GM23338 (cell line): ENCODE measurements at places on chromosomes 3 and 15. TPM values are rescaled to one million over a fixed set of nuclear protein-coding genes. Genes with fewer than 3 reads are reported as not detected.

DNA sequence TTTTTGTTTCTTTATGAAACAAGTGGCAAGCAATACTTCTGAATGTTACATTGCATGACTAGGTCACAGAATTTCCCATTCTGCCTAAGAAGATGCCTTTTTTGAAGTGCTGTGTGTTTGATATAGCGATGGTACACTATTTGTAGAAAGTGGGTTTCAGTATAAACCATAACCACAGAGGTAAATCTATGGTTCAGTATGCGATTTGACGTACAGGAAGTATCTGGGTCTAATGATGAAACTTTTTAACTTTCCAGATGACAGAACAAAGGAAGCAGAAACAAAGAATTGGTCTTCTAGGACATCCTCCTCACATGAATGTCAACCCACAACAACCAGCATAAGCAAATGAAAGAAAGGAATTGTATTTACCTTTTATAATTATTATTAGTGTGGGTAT is 133.4 kb upstream of the BHLHE40 start:
- no peak for DNase-seq

GRCh38 chr15:61680260-61681037 is 379.8 kb downstream of the VPS13C start:
- DNase-seq, result peak; percentile 13

The KCNAB1 gene
- total RNA-seq, result 0.08 and 0.69 TPM in 2 replicates

DNA sequence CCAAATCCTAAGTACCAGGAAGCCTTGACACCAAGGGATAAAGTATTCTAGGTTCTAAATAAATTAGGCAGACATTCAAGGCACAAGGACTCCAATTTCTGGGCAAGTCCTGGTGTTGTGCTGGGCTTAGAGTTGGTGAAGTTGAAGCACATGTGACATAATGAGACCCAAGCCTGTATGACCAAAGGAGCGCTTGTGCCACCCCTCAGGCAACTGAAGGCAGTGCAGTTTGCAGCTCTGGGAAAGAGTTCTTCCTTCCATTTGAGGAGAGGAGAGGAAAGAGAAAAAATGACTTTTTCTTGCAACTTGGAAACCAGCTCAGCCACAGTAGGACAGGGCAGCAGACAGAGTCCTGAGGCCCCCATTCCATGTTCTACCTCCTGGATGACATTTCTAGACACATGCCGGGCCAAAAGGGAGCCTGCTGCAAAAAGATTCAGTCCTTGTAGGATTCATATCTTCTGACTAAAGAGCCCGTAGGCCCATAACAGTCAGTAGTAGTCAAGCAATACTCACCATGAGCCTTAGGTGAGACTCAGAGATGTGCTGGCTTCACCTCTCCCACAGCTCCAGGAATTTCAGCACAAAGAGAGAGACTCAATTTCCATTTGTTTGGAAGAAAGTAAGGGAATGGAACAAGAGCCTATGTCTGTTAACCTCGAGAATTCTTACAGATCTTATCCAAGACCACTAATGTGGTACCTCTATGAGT is 588.8 kb upstream of the BCHE start:
- peak; percentile 62 for DNase-seq

GRCh38 chr15:57526076-57526475 is 65.6 kb upstream of the MYZAP start:
- DNase-seq, result no peak
